ENCODE measurements at places on chromosomes 12 and 14.

DNA sequence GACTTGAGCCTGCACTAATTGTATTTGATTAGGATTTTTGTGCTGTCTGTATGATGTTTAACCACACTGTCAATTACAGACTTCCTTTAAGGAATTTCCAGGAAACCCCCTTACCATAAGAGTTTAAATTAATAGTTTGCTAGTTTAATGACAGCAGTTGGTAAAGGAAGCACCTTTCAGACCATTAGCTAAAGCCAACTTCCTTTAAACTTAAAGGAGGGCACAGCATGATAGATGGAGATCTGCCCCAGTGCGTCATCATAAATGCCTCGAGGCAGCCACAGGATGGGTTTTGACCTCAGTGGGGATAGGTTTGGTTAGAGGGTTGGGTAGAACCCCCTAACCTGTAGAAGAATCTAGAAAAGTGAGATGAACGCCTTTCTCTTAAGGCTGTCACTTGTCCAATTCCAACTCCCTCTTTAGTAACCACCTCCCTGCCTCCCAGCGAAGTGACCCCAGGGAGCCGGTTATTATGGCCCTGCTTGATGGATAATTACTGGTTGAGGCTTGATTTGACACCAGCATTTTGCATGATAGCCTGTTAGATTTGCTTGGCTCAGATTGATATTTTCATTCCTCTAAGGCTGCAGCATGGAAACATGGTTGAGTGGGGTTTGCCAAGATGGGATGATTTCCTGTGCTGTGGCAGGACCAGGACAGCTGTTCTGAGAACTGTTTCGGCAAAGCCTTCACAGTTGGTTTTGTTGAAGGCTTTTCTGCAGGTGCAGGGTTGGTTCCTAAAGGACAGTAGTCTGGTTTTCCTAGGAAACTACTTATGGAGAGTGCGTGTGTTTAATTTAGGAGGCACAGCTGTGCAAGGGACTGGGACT, 62.7 kb downstream of the CHST11 start:
- no peak for DNase-seq

DNA sequence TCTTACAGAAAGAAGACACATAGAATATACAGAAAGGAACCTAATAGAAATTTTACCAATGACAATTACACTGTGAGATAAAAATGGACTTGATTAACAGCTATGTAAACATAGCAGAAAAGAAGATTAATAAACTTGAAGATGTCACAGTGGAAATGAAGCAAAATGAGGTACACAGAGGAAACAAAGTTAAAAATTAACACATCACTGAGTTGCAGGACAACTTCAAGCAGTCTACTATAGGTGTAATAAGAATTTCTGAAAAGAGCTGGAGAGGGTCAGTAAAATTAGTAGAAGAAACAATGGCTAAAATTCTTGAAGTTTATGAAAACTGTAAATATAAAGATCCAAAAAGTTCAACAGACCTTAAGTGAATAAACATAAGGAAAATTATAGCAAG, 738.7 kb downstream of the C12orf50 start:
- DNase-seq, result no peak

DNA sequence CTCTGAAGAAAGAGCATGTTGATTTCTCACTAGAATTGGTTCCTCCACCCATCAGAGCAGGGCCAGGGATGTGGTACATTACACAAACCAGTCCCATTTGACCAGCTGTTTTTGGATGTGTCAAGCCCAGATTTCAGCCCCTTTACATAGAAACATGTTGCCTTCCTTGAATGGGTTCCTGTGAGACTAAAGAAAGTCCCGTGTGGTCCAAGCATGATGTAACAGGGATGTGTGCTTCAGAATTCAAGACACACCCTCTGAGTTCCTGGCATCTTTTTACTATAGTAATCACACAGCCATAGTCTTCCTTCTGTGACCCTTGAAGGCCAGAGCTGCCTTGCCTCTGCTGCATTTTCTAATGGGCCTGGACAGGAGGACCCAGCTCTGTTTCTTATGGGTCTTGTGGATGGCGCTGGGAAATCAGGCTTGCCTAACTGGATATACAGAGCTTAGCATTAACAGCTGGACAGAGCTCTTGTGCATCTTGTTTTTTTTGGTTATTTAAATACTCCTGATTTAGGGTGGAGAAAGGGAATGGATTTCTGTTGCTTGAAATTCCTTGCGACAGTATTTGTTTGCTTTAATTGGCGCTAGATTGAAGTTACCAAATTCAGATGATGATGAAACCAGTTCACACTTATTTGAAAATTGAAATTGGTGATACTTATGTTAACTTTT, 341.0 kb downstream of the ZFP36L1 start:
- DNase-seq, result no peak

DNA sequence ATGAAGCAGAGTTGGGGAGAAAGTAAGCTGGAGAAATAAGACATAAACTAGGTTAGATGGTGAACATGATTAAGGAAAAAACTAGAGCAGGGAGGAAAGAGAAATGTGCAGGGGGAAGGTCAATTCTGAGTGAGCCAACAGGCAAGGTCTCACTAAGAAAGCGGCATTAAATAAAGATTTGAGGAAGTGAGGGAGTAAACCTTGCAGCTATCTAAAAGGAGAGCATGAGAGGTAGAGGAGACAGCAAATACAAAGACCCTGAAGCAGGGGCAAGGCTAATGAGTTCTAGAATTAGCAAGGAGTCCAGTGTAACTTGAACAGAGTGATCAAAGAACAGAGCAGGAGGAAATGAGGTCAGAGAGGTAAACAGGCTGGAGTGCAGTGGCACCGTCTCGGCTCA, 4.4 kb upstream of the SOCS2 start:
- DNase-seq, result no peak

DNA sequence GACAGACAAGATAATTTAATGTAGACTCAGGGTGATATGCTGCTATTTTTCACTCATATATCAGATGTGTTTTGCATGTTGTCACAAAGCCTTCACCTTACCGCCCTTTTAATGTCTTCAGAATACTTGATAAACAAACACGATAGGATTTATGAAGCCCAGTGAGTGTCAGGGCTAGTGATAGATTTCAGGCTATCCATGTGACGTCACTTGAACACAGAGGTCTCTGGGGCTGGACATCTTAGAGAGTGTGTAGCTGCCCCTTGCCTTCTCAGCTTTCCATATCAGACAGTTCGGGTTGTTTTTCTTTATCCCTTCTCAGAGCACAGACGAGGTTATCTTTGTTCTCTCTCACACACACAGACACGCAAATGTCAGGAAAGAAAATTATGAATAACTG, 105.3 kb upstream of the GSC start:
- DNase-seq, result no peak

- peak; percentile 3 for DNase-seq
Observed at GRCh38 chr14:81589381-81590065, 55.9 kb upstream of the SEL1L start.

DNA sequence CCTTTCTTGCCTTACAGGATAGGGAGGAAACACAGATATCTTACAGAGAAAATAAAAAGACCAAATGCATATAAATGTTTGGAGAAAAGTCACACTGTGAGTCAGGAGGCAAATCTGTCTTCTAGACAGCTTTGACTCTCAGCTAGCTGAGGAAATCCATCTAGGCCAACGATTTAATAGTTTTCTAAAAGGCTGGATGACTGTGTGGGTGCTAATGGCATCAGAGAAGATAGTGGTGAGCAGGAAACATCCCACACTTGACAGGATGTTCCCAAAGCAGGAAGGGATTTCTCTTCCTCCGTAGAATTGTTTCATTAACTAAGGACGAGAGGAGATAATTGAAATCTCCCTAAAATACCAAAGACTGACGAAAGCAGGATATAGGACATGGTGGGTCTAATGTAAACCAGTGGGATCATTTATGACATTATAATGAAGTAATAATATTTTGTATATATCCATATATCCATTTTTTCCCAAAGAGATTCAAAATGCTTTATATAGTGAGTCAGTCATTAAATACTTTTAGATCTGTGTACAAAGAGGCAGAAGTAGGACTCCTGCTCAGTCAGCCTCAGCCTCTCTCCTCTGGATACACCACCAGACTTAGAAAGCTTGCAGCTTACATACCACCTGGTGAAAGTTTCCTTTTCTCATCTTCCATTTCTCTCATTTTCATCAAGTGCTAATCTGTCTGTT, 44.3 kb upstream of the PSMA6 start:
- DNase-seq, result no peak

DNA sequence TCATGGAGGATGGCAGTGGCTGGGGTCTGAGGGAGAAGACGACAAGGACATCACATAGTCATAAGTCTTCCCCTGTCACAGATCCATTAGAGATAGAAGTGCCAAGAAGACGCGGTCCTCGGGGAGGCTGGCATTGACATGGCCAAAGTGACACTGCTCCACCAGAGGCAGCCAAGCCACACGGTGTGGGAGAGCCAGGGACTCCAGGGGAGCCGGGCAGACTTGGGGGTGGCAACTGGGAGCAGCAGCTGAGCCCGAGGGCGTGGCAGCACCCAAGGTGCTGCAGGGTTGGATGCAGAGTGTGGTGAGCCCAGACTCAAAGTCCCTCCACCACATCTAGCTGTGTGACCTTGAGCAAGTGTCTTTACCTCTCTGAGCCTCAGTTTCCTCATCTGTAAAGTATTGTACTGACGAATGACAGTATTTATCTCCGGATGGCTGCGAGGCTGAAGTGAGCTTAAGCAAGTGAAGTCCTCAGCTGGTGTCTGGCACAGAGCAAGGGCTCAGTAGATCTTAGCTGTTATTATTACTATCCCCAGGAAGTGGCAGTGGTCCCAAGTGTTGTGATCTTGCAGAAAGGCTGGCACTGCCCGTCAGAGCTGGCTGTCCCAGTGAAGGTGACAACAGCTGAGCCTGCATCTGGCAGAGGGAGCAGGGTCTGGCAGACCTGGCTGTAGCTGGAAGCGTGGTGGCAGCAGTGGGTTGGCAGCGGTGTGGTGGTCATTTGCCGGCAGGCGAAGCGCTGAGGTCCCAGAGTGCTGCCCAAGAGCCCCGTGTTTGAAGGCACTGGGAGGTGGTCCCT, 54.9 kb downstream of the ZNF664 start:
- DNase-seq, result no peak

DNA sequence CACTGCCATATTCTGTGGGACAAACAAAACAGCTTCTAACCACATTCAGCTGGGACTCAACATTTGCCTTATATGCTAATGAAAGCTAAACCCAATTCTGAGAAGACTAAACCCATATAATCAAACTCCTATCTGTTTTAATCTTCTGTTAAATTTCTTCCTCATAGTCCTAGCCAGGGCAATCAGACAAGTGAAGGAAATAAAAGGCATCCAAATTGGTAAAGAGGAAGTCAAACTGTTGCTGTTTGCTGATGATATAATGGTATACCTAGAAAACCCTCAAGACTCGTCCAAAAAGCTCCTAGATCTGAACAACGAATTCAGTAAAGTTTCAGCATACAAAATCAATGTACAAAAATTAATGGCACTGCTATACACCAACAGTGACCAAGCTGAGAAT, 157.1 kb downstream of the PHLDA1 start:
- DNase-seq, result no peak

GRCh38 chr12:123109319-123109772, 41.5 kb downstream of the PITPNM2 start:
- no peak for DNase-seq

DNA sequence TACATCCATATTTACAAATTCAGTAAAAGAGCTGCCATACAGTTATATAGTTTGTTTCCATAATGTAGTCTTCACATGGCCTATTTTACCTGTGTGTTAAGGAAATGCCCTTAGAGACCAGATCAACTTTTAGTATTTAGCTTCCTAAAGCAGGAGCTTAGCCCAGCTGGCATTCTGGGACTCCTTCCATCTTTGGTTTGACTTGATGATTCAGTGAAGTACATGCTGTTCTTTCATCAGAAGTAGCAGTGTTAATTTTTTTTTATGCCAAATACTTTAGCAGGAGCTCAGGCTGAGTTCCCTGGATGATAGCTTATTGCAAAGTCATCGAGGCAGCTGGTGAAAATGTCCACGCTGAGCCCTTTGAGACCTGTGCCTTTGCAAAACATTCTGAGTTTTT, 101.0 kb downstream of the FOXG1 start:
- no peak for DNase-seq

DNA sequence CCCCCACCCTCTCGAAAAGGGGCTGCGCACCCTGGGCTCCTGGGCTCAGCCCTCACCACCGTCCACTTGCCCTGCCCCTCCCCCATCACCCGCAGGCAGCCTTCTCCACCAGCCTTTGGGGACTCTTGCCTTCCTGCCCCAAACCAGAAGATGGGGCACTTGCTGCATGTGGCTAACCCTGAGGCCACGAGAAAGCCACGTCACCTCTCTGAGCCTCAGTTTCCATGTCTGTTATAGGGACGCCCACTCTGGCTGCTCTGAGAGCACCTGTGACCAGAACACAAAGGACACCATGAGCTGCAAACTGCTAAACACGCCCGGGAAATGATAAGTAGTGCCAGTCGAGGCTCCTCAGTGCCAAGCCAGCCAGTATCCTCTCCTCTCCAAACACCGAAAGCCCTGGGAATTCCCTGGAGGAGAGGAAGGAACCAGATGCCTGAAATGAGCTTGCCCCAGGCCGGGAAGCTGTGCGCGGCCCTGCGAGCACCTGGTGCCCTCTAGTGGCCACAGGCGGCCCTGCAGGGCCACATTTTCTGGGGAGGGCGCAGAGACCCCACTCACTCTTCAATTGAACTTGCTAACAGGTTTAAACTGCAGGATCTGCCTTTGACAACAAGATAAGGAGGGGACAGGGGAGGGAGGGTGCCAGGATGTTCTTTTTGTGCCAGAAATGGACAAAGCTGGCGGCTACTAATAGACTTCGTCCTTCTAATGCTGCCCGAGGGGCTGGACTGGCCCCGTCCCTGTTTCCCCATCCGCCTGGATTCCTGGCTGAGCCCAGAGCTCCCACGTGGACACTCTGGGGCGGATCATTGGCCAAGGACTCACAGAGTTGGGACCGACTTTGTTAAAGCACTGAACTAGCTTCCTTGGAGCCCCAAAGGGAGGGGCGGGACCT, 10.2 kb upstream of the SERPINA9 start:
- peak; percentile 54 for DNase-seq

DNA sequence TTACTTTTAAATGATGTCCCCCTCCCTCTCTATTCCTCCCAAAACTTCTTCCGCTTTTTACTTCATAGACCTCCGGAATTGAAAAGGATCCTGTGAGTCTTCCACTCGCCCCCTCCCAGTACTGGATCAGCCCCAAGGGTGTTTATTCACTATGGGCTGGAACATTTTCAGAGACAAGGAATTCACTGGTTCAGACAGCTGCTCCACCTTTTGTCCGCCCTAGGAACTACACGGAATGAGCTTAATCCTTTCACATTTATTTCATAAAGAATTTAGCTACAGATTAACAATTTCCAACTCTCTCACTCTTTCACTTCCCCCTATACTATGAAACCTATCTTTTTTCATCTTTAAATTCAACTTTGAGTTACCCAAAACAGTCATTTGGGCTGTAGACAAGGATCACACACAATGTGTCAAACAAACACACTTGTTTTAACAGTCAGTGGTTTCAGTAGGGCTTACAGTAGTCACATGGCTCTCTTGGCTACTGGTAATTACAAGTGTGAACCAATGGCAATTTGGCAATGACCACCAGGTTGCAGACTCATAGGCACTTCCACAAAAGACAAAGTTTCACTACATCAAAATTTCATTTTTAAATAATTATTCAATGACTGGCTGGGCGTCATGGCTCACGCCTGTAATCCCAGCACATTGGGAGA, 20.6 kb downstream of the CNIH1 start:
- DNase-seq, result peak; percentile 23

Measured in activated CD4-positive, alpha-beta T cell treated with anti-CD3 and anti-CD28 coated beads, Interleukin-2, amount 50 U/mL, for 48 hours (primary cell).